ENCODE measurements at places on chromosomes 11 and 22.

GRCh38 chr11:21295508-21295907 is 626.1 kb downstream of the NELL1 start:
- no peak for DNase-seq

DNA sequence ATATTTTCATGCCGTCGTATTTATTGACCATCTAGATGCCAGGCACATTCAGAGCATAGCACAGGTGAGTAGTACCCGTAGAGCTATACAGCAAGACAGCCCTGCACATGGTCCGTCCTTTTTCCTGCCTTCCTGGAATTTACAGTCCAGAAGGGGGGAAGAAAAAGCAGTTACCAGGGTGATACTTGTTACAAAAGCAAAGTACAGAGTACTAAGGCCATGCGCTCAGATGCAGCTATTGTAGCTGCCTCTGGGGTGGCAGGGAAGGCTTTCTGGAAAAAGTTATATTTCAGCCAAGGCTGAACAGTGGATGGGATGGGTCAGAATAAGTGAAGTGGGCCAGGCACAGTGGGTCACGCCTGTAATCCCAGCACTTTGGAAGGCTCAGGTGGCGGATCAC is 36.2 kb downstream of the JHY start:
- DNase-seq: no peak

GRCh38 chr11:64803158-64803845 is at the start of gene MAP4K2:
Gene MAP4K2, minus strand, starts transcription at chr11:64803214. Its CDS starts 65 bp downstream, at chr11:64803149.
- DNase-seq: peak; percentile 89

- no peak for DNase-seq
These were observed 74.6 kb downstream of the CASP12 start for GRCh38 chr11:104823657-104824056.

DNA sequence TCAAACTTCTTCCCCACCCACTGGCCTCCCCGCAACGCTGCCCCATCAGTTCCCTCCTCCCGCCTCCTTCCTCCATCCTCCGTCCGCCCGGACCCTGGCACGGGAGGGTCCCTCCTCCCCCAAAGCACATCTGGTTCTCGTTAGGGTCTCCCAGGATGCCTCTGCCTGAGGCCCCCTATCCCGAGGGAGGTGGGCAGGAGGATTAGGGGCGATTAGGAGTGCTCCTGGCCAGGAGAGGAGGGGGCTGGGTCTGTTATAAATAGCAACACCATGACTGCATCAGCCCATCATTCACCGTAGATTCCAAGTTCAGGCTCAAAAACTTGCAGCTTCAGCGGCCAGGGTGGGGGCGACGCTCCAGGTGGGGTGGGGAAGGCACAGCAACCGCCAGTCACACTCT is 10.4 kb downstream of the MYRF start:
- no peak for DNase-seq

- no peak for DNase-seq
These were observed 94.9 kb downstream of the SLC17A6 start for GRCh38 chr11:22433094-22433455.

DNA sequence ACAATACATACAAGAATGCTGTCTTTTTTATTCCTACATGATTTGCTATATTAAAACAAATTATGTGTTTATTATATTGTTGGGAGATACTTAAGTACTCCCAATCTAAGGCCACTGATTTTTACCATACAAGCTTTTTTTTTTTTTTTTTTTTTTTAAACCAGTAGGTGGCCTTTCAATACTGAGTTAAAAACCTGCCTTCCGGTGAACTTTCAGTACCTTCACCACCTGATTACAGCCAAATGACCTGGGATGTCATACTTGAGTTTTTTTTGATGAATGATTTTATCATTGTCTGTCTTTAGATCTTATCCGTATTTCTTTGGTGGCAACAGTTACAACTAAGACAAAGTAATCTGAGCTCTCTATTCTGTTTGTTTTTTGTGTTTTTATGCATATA is 94.0 kb upstream of the FOLH1 start:
- no peak for DNase-seq

GRCh38 chr11:80362563-80363340 is 921.9 kb upstream of the TENM4 start:
- DNase-seq: no peak

DNA sequence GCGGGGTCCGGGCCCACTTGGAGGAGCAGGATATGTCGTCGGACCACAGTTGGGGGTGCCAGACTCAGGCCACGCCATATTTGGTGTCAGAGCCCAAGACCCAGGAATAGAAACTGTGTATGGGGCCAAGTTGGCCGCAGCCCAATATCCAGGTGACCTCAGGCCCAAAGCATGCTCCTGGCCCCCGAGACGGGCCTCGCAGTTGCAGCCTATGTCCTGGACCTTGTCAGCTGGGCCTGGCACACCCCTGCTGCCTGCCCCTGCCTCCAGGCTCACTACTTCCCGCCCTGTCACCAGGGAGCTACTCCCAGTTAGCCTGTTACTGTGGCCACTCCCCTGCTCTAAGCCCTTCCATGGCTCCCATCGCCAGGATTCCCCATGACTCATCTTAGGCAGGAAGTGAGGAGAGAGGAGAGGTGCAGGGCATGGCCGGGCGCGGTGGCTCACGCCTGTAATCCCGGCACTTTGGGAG is 23.1 kb downstream of the A4GALT start:
- DNase-seq: peak; percentile 68

DNA sequence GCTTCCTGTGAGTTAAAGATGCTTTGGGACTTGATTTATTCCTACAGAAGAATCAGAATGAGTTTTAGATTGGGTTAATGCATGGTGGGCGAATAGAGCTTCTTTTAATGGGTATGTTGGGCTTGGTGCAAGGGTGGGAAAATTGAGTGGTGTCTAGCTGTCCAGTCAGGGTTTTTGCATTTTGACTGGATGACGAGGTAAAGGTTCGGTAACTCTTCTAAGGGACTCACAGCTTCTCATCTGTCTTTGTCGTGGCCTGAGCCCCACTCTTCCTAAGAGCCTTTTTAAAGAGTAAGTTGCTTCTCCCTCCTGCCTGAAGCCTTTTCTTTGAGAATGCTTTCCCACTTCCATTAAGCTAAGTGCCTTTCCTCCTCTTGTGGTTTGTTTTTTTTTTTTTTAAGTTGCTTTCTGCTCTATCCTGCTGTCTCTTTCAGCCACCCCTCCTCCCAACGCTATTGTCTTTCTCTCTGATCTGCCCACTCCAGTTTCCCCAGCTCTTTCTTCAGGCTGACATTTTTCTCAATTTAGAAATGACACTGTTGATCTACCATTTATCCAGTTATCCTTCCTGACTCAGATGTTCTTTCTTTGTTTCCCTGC is 1.1 kb downstream of the DPF2 start:
- DNase-seq: no peak

- no peak for DNase-seq
These were observed 85.0 kb upstream of the CLPB start for GRCh38 chr11:72519220-72519881.

GRCh38 chr22:44581096-44581435 is 83.0 kb upstream of the RTL6 start:
- no peak for DNase-seq

- DNase-seq: no peak
These were observed 188.2 kb downstream of the MN1 start for GRCh38 chr22:27613099-27614005.

GRCh38 chr11:133521502-133521901 is 10.8 kb downstream of the OPCML start:
- DNase-seq: no peak

GRCh38 chr22:48331691-48332220 is 1495.9 kb downstream of the BRD1 start:
- no peak for DNase-seq

DNA sequence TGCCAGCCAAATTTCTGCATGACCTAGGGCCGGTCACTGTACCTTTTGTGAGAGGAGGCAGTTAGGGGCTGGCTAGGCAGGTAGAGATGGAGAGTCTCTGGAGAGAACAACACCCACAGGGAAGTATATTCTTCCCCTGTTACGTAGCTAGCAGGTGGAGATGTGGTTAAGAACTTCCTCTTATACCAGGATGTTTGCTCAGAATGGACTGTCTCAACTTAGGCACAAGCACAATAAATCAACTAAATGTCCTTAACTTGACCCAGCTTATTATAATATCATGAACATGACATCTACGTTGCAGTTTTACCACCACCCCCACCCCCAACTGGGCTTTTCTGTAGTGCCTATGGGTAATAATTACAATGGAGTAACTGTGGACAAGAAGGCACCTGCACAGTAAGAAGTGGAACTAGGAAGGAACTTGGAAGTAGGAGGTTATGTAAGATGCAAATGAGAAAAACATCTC is 60.7 kb upstream of the MPEG1 start:
- no peak for DNase-seq

GRCh38 chr11:76234416-76235232 is 28.3 kb upstream of the WNT11 start:
- peak; percentile 70 for DNase-seq

GRCh38 chr11:64910451-64911093 is 6.4 kb downstream of the ATG2A start:
- DNase-seq: no peak

- no peak for DNase-seq
These were observed 3.1 kb downstream of the BET1L start for GRCh38 chr11:203945-204586.

GRCh38 chr11:16266021-16266420 is 90.3 kb downstream of the SOX6 start:
- no peak for DNase-seq

- DNase-seq: no peak
These were observed 317.0 kb downstream of the BRD1 start for GRCh38 chr22:49510718-49511117.

DNA sequence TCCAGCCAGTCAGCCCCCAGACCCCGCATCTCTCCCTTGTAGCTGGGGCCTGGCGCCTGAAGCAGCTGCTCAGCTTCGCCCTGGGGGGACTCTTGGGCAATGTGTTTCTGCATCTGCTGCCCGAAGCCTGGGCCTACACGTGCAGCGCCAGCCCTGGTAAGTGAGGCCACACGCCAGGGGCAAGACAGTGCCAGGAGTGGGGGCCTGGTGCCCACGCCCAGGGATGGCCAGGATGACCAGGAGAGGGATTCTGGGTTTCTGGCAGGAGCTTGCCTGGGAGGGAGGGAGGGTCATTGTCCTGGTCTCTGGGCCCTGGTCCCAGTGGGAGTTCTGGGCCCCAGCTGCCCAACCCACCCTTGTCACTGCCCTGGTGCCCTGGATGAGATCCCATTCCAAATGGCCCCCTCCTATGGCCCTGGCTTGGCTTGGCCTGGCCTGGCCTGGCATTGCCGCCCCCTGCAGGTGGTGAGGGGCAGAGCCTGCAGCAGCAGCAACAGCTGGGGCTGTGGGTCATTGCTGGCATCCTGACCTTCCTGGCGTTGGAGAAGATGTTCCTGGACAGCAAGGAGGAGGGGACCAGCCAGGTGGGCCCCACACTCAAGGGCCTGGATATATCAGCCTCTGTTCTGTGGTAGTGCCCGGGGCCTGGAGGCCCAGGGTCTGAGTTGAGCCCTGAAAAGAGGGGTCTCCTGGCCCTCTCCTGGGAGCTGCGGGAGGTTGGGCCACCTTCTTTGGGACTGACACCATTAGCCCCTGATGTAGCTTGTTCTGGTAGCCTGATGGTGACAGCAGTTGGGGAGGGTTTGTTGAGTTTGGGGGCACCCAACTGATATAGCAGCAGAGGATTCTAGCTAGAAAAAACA is 3.7 kb downstream of the SLC39A13 start:
- peak; percentile 71 for DNase-seq

- DNase-seq: no peak
These were observed 49.5 kb downstream of the LGR4 start for GRCh38 chr11:27423125-27423524.

GRCh38 chr11:35856756-35857155 is 87.1 kb upstream of the LDLRAD3 start:
- no peak for DNase-seq

DNA sequence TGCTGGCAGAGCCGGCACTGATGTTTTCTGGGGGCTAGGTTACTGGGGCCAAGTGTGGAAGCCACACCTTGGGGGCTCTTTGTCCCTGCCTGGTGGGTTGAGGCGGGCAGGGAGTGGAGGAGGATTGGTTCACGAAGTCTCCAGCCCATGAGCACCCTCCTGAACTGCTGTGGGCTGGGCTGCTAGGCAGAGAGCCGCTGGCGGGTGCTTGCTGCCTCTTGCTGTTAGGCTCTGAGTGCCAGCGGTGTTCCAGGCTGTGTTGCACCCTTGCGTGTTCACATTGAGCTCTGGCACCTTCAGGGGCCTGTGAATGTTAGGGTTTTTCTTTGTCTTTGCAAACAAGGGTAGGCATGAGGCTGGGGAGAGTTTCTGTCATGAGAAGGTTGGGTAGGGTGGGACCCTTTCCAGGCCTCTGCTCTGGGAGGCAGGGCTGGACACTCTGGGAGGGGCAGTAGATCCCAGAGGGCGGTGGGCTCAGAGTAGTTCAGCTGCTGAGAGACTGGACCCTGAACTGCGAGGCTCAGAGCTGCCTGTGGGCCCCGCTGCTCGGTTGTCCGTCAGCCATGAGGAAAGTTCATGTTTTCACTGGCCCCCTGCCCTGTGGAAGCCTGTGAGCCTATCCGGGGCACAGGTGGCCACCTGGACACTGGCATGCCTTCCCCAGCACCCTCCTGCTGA is 24.0 kb upstream of the TMEM191C start:
- DNase-seq: no peak

GRCh38 chr11:123183391-123184099 is 11.5 kb downstream of the CLMP start:
- DNase-seq: no peak

DNA sequence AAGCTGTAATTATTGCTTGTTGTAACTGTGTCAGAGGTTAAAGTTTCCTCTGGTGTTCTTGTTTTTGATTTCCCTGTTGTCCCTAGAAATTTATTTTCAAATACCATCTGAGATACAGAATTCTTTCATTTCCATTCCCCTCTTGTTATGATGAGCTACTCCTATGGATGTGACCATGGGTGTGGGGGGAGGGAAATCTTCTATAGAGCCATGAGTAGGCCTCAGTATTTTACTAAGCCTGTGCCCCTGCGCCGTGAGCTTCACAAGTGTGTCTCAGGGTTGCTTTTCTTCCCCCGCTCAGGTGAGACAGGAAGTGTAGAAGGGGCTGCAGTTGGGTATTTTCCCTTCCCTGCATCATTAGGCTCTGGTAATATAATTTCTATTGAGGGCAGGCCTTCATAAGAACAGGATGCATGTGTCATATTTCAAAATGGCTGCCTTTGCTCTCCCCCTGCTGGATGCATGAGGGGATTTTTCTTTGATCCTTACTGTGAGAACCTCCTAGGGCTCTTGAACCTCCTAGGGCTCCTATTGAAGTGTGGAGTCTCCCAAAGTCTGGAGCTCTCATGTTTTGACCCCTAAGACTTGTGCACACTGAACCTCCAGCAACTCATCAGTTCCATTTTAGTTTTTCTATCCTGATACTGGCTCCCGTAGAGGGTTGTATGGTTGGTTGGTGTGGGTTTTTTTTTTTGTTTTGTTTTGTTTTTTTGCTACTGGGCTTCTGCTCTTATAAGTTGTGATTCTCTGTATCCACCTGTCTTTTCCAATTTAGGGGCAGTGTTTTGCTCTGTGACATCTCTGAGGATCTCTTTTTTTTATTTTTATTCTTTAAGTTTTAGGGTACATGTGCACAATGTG is 658.2 kb downstream of the NTM start:
- DNase-seq: no peak

DNA sequence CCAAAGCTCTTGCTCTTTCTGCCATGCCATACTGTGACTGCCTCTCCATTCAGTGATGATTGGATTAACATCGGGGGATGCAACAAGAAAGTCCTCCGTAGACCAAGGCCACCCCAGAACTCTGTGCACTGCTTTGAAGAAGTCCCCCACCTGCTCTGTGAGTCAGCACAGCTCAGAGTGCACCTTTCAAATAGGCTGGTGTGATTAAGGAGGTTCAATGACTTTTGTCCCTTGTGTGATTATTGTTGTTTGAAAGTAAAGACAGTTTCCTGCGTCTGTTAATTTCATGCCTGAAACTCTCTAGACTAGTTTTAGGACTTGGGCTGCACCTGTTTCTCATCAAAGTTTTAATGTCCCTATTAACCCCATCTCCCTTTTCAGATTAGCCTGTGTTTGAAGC is 33.0 kb upstream of the DBX1 start:
- no peak for DNase-seq

All from adrenal gland (tissue), 19 donors.